ENCODE measurements at places on chromosomes 6 and 20.

DNA sequence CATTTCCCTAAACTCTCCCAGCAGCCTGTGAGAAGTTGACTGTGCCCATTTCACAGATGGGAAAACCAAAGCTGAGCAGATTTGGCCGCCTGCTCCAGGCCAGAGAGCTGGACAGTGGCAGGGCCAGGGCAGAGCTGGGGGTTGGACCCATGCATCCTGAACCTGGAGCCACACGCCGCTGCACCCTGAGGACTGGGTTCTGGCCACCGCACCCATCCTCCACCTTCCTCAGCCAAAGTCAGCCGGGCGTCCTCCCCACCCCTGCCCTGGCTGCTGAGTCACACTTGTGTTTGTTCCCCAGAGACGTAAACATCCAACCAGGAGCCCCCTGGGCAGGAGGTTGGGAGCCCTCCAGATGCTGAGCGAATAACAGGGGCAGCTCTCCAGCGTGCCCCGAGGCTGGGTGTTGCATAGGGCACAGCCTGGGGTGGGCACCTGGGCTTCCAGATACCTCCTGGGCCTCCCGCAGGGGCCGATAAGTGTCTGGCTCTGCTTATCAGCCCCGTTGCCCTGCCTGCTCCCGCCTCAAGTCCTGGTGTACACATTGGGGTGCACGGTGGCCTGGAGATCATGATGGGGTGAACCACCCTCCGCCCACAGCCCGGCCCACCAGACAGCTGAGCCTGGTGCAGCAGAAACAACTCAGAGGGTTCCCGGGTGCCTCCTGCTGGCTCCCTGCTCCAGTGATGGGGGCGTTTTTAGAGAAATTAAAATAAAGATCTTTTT is 23.8 kb downstream of the RBM38 start:
- no peak for DNase-seq

- DNase-seq: no peak
These were observed 43.5 kb downstream of the TFAP2B start for GRCh38 chr6:50862176-50862575.

DNA sequence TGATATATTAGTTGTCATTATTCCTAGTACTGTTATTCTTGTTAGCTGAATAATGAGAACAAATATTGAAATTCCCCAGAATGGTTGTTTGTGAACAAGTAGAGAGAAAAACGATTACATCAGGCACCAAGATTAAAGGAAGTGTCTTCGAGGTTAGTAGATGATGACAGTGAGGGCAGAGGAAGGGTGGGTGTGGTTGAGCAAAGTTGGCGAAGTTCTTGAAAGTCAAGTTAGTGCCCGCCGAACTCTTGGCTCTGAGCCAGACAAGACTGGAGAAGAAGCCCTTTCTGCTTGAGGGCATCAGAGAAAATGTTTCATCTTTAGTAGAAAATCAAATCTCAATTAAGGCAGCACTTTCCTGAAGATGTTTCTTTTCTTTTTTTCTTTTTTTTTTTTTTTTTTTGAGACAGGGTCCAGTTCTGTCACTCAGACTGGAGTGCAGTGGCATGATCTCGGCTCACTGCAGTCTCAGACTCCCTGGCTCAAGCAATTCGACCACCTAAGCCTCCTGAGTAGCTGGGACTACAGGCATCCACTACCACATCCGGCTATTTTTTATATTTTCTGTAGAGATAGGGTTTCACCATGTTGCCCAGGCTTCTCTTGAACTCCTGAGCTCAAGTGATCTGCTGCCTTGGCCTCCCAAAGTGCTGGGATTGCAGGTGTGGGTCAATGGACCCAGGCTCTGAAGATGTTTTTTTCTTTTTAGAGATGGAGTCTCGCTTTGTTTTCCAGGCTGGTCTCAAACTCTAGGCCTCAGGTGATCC is 77.1 kb downstream of the SGK1 start:
- DNase-seq: no peak

GRCh38 chr20:51354769-51355319 is 187.7 kb downstream of the NFATC2 start:
- DNase-seq: no peak

DNA sequence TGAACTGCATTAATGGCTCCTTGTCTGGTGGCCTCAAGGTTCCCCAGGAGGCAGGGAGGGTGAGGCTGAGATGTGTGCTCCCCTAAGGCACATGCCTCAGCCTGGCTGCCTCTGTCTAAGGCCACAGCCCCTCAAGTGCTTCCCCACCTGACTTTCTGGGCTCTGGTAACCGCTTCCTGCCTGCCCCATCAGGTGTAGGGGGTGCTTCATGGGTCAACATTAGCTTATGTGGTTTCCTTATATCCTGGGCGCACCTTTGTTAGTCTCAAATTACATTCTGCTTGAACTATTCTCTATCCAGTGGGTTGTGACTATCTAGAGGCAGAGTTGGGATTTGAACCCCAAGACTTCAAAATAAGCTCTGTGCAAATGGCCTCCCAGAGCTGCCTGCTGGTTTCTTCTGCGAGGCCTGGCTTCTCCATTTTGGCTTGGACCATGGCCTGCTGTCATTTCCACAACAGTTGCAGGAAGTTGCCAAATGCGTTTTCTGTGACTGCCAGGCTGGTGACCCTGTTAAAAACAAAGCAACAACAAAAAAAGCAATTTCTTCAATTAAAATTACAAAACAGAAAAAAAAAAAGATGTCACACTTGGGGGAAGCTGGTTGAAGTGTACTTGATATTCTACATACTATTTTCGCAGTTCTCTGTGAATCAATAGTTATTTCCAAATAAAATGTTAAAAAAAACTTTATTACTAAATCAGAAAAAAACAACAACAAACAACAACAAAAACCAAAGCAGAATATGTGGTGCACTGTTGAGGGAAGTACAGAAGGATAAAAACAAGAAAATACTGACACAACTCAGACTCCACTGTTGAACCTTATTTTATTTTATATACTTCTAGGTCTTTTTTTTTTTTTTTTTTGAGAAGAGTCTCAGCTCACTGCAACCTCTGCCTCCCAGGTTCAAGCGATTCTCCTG is 20.0 kb upstream of the ZNFX1 start:
- no peak for DNase-seq

DNA sequence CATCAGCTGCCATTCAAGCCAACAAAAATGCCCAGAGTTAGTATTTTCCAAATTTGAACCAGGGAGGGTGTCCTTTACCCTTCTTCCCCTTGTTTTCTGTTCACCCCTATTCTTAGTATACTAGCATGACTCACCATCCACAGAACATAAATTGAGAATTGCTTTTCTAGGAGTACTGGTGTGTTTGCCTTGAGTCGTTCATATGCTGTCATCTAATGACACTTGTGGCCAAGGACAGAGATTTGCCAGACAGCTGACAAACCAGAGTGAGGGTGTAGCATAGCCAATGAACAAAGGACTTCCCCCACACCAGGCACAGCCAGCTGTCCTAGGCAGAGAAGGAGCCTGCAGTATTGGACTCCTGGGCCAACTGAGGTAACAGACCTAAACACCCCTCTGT is 62.2 kb downstream of the FILIP1 start:
- DNase-seq: no peak

GRCh38 chr6:24686946-24687345 is 20.1 kb downstream of the ACOT13 start:
- no peak for DNase-seq

GRCh38 chr6:154921482-154921881 is 73.6 kb upstream of the TIAM2 start:
- no peak for DNase-seq

GRCh38 chr6:4358414-4359107 is 223.2 kb upstream of the ECI2 start:
- DNase-seq: no peak
